ENCODE measurements at places on chromosomes 16 and 17.
A peak's percentile ranks its signal among the peaks of the same experiment; 100 is the strongest.

- no peak for DNase-seq
Observed at GRCh38 chr16:56993204-56993603, 3.8 kb downstream of the NLRC5 start.

DNA sequence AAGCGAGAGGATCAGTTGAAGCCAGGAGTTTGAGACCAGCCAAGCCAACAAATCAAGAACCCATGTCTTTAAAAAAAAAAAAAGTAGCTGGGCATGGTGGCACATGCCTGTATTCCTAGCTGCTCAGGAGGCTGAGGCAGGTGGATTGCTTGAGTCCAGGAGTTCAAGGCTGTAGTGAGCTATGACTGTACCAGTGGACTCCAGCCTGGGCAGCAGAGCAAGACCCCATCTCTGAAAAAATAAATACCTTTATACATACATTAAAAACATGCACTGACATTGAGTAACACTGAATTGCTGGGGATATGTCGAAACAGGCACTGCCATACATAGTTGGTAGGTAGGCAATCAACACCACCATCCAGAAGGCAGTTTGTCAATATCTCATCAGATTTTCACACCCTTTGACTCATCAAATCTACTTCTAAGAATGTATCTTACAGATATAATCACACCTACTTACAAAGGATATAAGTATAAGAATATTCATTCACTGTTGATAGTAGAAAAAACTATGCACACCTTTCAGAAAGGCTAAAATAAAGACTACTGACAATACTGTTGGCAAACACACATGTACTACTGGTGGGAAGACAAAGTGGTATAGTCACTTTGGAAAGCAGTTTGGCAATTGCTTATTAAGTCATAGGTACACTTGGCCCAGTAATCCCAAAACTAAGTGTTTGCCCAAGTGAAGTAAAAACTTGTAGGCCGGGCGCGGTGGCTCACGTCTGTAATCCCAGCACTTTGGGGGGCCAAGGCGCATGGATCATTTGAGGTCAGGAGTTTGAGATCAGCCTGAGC lies 6.4 kb upstream of the CEP20 start:
- DNase-seq, result no peak

- no peak for DNase-seq
Observed at GRCh38 chr16:1034230-1035065, 38.1 kb upstream of the SSTR5 start.

- no peak for DNase-seq
Observed at GRCh38 chr16:24497440-24497839, 41.9 kb upstream of the RBBP6 start.

DNA sequence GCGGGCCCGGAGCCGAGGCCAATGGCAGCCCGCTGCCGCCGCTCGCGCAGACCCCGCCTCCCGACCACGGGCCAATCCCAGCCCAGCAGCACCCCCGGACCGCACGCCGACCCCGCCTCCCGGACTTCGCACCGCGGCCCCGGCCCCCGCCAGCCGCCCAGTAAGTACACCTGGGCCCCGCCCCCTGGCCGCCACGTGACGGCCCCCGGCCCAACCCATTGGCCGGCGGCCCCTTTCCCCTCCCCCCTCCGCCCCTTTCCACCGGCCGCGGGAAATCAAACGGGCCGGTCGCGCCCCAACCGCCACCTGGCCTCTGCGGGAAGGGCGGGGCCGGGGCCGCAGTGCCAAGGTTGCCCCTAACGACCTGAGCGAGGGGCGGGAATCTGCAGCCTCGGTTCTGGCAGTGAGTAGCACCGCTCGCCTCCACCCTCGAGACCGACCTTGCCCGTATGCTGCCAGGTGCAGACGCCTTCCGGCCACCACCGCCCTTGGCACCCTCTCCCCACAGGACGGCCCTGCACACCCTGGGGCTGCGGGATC lies at the start of gene YBX2:
Gene YBX2, minus strand, starts transcription at position 26 of the 540 bp plus-strand sequence. CDS start 139 bp downstream, outside the sequence.
- DNase-seq, result peak; percentile 68

DNA sequence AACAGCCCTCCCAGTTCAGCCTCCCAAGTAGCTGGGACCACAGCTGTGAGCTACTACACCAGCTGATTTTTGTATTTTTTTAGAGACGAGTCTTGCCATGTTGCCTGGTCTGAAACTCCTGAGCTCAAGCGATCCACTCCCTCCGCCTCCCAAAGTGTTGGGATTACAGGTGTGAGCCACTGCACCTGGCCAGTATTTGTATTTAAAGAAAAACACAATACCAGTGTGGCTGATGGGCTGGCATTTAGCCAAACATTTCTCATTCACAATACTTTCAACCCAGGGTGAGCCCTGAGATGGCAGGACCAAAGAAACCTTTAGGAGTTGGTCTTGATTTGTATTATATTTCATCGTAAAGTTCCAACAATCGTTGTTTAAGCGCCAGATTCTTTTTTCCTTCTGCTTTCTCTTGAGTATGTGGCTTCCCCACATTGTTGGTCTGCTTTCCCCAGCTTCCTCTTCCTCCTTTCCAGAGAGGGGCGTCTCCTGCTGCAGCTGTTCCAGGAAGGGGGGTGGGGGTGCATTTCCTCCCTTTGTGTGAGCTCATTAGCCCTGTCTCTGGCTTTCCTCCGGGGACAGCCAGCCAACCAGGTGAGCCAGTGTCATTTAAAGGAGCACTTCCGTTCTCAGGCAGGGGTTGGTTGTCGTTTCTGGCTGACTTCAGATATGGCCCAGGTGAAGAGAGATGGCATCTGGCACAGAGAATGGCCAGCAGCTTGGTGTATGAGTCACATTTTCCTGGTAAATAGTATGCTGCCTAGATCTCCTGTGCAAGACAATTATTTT lies 79.9 kb downstream of the GPRC5B start:
- DNase-seq, result no peak

DNA sequence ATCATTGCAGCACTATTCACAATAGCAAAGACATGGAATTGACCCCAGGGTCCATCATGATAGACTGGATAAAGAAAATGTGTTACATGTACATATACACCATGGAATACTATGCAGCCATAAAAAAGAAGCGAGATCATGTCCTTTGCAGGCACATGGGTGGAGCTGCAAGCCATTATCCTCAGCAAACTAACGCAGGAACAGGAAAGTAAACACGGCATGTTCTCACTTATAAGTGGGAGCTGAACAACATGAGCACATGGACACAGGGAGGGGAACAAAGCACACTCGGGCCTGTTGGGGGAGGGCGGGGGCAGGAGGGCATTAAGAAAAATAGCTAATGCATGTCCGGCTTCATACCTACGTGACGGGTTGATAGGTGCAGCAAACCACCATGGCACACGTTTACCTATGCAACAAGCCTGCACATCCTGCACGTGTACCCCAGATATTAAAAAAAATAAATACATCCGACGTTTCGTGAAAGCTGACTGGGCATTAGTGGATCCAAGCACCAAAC lies 28.9 kb downstream of the ZNF778 start:
- DNase-seq, result no peak

- DNase-seq, result no peak
Observed at GRCh38 chr16:67535201-67535600, 6.6 kb downstream of the RIPOR1 start.

DNA sequence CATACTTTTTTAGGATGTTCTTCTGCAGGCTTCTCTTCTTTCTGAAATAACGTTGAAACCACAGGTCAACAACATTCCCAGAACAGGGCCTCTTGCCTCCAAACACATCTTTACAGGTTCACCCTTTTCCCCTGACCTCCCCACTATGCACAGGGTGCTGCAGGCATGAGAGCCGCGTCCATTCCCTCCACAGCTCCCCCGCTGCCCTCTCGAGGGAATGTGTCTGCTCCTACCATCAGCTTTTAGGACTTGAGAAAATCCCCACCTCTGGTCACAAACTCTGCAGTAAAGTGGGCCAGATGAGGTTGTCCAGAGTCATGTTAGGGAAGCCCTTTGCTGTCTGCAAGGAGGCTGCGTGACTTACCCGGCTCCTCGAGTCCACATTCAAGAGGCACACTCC lies 30.5 kb downstream of the DUSP14 start:
- no peak for DNase-seq

- no peak for DNase-seq
Observed at GRCh38 chr16:30570636-30571444, 674 bp downstream of the ZNF688 start.

- peak; percentile 59 for DNase-seq
Observed at GRCh38 chr17:60036796-60037677, 41.7 kb downstream of the HEATR6 start.

DNA sequence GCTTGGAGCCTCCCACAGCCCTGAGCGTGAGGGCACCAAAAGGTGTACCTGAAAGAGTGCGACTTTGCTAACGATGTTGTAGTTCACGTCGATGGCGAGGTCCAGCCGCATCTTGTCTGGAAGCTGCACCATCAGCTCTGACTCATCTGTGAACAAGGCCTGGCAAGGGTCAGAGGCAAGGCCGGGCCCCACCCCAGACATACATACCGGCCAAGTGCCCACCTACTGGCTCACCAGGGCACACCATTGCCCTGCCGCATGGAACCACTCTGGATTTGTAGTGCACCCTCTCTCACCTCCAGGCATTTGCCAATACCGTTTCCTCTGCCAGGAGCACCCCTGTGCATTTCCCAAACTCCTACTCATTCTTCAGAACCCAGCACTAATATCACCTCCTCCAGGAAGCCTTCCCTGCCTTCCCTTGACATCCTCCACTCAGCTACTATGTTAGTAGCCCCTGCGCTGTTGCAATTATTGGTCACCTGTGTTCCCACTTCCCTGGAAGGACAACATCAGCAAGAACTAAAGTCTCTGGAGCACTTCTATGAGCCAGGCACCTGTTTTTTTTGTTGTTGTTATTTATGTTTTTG lies 69.4 kb downstream of the CNGB1 start:
- DNase-seq, result no peak

GRCh38 chr17:41835800-41836549 lies at the start of gene NT5C3B:
NT5C3B (minus strand) TSS chr17:41836232; CDS start chr17:41836193, 39 bp downstream.
- peak; percentile 49 for DNase-seq

- DNase-seq, result no peak
Observed at GRCh38 chr16:16116841-16117240, 106.5 kb downstream of the ABCC6 start.

GRCh38 chr17:75319904-75320691 lies 30.9 kb upstream of the SLC25A19 start:
- DNase-seq, result no peak

DNA sequence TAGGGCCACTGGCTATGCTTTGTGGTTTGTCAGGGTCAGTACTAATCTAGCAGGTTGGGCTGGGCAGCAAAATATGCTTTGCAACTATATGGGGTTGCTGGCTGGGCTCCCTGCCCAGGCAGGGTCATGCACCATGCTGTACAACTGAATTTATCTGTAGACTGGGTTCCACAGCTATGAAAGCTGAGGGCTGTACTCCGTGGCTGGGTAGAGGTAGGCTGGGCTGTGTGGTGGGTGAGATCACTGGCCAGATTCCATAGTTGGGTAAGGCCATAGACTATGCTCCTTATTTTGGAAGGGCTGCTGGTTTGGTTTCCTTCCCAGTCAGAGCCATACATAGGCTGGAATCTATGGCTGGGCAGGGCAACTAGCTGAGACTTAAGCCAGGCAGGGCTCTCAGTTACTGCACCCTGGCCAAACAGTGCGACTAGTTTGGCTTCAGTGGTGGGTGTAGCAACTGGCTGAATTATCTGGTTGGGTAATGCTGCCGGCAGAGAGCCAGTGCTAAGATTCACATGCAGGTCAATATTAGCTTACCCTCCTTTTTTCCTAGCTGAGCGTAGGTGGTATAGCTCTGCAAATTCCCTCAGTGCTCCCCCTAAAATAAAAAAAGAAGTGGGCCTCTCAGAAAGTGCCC lies 769.1 kb upstream of the CDH8 start:
- DNase-seq, result no peak

- DNase-seq, result no peak
Observed at GRCh38 chr16:85618521-85618920, 5.4 kb downstream of the GSE1 start.

DNA sequence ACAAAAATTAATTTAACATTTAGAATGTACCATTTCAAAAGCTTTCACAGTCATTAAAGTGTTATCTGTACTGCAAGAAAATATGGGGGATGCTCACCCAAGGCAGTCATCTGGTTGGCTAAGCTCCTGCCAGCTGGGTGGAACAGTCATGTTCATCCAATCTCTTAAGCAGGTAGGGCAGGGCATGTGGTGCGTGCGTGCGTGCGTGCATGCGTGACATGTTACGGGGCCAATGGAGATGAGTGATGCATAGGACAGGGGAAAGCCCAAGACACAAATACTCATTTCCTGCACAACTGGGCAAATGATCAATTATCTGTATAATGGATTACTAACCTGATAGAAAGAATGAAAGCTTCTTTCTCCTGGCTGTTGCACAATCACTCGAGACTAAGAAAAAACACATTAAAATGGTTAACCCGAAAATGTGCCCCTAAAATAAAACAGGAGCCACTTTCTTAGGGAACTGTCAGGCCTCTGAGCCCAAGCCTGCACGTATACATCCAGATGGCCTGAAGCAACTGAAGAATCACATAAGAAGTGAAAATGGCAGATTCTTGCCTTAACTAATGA lies 104.4 kb downstream of the MYO1D start:
- no peak for DNase-seq

- peak; percentile 47 for DNase-seq
Observed at GRCh38 chr16:2473999-2474876, 689 bp upstream of the TBC1D24 start.

DNA sequence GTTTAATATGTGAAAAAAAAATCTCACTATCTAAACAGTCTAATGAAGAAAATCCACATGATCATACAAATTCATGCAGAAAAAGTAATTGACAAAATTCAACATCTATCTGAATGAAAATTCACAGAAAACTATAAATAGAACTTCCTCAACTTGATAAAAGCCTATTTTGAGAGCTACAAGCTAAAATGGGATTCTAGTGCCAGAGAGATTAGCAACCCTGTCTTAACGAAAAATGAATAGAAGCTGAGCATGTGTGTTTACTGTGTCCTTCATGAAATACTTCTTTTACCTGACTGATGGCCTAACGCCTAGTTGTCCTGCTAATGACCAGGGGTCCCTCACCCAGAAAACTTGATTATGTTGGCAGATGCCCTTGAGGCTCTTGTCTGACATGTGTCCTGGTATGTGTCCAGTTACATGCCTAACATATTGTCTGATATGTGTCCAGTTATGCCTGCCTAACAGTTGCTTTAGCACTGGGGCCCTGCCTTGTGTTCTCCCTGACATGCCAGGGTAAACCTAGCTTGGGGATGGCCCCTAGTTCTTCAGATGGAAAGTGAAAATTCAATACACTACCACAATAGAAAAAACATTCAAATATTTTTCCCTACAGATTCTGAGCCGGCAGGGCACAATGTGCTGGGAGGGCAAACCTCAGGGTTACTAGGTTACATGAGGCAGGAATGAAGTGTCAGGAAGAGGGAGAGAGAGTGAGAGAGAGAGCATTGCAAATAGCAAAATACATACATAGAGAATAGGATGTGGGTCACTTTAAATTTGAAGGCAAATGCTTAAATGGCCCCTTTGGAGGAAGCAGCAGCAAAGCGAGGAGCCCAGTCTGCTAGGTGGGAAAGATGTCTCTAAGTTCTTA lies 834.0 kb downstream of the CDH11 start:
- no peak for DNase-seq

Data from activated gamma-delta T cell treated with Interleukin-2 at 50 U/mL for 16 hours (primary cell).